ENCODE measurements at places on chromosomes 7 and 10.

DNA sequence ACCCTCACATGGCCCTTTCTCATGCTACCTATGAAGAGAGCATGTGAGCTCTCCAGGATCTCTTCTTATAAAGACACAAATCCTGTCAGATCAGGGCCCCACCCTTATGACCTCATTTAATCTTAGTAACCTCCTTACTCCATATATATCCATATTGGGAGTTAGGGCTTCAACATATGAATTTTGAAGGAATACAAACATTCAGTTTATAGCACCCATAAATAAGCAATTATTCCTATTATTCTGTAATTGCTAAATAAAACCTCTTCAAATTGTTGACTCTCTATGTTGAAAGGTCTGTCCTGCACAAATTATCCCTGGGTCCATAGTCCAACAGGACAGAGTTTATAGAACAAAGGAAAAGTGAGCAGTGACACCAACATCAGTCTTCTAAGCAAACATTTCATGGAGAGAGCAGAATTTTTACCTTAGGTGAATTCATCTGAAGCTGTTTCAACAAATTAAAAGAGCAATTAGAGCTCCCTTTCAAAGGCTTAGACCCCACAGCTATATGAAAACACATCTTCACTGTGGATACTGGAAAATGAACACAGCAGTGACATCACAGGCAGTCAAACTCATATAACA is 12.2 kb downstream of the DOCK4 start:
- no peak for DNase-seq

DNA sequence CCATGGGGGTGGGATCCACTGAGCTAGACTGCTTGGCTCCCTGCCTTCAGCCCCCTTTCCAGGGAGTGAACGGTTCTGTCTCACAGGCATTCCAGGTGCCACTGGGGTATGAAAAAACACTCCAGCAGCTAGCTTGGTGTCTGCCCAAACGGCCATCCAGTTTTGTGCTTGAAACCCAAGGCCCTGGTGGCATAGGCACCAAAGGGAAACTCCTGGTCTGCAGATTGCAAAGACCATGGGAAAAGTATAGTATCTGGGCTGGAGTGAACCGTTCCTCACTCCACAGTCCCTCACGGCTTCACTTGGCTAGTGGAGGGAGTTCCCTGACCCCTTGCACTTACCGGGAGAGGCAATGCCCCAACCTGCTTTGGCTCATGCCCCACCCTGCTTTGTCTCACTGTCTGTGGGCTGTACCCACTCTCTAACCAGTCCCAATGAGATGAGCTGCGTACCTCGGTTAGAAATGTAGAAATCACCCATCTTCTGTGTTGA is 62.7 kb downstream of the PPP1R9A start:
- DNase-seq: no peak

GRCh38 chr7:141073173-141073640 is 657 bp upstream of the TMEM178B start:
- DNase-seq: no peak

GRCh38 chr10:43389867-43390266 is 18.4 kb downstream of the FXYD4 start:
- no peak for DNase-seq

GRCh38 chr10:77873536-77874380 is 52.8 kb downstream of the DLG5 start:
- no peak for DNase-seq

DNA sequence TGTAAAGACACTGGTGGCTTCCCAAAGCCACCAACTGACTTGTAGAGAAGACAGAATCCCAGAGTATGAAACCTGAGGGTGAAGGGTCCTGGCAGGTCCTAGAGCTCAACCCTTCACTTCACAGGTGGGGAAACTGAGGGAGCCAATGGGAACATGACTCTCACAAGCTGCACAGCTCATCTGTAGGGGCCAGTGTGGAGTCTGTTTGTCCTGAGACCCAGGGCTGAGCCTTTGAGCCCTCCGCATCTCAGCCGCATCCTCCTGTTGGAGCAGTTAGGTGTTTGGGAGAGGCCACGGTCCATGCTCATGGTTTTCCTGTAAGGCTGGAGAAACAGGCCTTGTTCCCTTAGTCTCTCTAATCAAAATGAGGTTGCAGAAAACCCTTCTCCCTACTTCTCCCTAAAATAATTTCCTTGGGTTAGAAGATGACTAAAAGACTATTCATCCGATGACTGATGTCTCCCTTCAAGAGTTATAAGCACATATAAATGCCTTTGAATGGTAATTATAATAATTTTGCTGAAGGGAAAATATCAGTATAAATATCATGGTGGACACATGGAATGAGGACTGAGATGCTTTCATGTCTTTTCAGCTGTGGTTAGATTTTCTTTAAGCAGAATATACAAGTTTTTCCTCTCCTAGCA is 10.3 kb downstream of the HTRA1 start:
- DNase-seq: no peak

DNA sequence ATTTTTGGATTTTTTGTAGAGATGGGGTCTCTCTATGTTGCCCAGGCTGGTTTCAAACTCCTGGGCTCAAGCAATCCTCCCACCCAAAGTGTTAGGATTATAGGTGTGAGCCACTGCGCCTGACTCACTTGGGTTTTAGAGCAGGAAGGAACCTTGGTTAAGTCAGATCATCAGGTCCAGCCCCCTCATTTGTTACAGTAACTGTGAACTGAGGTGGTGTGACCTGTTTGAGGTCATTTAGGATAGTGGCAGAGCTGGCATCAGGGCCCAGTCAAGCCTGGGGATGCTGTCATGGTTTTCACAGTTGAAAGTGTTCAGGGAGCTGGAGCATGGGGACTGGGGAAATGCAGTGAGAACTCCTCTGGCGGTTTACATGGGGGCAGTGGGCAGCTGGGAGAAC is 159.6 kb downstream of the TAX1BP1 start:
- no peak for DNase-seq

- no peak for DNase-seq
Observed at GRCh38 chr10:73094986-73095480, 1.6 kb downstream of the P4HA1 start.

DNA sequence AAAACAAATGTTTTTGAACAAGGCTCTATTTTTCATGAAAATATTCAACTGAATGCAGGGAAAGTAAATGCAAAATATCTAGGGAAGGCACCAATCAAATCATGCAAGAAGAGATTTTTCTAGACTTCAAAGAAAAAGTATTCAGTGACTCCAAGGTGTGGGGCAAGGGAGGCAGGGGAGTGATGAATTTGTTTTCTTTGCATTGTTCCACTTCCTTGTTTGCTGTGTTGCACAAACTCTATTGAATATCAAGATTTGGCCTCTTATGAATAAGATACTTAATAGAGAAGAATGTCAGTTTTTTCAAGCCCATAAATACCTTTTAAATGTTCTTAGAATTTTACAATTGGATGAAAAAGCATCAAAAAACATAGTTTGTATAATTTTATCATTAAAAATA is 26.4 kb downstream of the STEAP1 start:
- DNase-seq: no peak

GRCh38 chr10:86837663-86838062 is 81.2 kb downstream of the BMPR1A start:
- no peak for DNase-seq

DNA sequence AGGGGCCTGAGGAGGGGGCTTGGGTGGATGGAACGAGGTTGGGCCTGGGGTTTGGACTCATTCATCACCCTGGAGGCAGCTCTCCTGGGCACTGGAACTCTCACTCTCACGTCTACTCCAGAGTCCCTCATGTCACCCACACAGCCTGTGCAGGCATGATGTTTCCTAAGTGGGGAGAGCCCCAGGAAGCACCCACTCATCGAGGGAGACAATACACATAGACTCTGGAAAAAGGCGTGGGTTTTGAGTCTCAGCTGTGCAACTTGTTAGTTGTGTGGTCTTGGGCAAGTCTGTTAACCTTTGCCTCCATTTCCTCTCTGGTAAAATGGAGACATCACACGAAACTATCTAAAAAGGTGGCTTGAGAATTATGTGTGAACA is 25.9 kb upstream of the RBM20 start:
- no peak for DNase-seq

GRCh38 chr7:47454974-47455871 is 126.7 kb downstream of the TNS3 start:
- no peak for DNase-seq

- no peak for DNase-seq
Observed at GRCh38 chr7:33644489-33644888, 260.9 kb upstream of the BMPER start.

- DNase-seq: no peak
Observed at GRCh38 chr7:99597762-99598501, at the start of gene TMEM225B. TMEM225B (plus strand) TSS chr7:99598267; CDS start chr7:99604389, 6,122 bp downstream.

All from HS-27A (cell line).